ENCODE measurements at places on chromosomes 3 and 15. TPM values are rescaled to one million over a fixed set of nuclear protein-coding genes. Genes with fewer than 3 reads are reported as not detected.

SERINC4 gene
- 0.30 TPM for total RNA-seq

SEMA6D gene
- 17.7 TPM for total RNA-seq

GHRL gene
- 0.30 TPM for total RNA-seq

FBLN2 gene
- 81.1 TPM for total RNA-seq

SLC9A9 gene
- 9.3 TPM for total RNA-seq

EFCC1 gene
- total RNA-seq: 2.3 TPM

NR2F2 gene
- 14.2 TPM for total RNA-seq

SSUH2 gene
- total RNA-seq: 1.0 TPM

ITIH4 gene
- 5.0 TPM for total RNA-seq

CACNA2D3 gene
- total RNA-seq: 33.7 TPM

SEC62 gene
- total RNA-seq: 78.0 TPM

GP5 gene
- total RNA-seq: not detected

RLBP1 gene
- total RNA-seq: not detected

WDR93 gene
- total RNA-seq: not detected

LEO1 gene
- 8.5 TPM for total RNA-seq

GABRR3 gene
- total RNA-seq: not detected

C3orf18 gene
- total RNA-seq: 48.4 TPM

PLA2G4E gene
- 0.05 TPM for total RNA-seq

TMA7 gene
- total RNA-seq: 251 TPM

ALDH1A2 gene
- total RNA-seq: 14.2 TPM

TMEM108 gene
- 2.2 TPM for total RNA-seq

PLA2G4D gene
- total RNA-seq: not detected

U2SURP gene
- total RNA-seq: 41.9 TPM

Data from Right ventricle myocardium inferior (tissue), 1 donor.